NCI-H1417 (cell line): ENCODE measurements at places on chromosomes 12 and 14.
A peak's percentile ranks its signal among the peaks of the same experiment; 100 is the strongest.

GRCh38 chr14:64671591-64671990, 32.6 kb upstream of the PLEKHG3 start:
- peak; percentile 65 for DNase-seq

DNA sequence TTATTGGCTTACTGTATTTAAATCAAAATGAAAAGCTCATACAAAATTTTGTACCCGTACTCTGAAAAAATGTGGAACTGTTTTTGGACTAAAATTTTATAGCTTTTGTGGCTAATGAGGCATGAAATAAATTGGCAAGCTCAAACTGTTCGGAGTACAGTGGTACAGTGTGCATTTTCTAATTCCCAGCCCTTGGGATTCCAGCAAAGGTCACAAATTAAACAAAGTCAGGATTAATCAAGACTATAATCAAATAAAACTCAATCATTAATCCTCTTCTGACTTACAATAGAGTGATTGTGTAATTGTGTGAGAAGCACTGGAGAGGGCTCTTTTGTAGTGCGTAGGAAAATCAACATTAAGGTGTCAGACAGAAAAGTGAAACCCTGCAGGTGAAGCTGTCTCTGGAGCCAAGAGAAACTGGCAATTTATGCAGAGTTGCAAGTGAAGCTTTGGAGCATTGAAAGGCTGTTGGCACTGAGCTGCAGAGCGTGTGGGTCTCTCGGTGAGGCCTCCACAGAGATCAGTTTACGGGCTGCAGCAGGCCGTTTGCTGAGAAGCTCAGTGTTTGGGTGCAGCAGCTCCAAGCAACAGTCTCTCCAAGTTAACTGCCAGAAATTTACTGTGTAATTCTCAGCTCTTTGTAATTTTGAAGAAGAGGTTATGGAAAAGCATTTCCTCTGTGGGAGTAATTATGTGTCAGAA, 275.9 kb downstream of the FBXL14 start:
- peak; percentile 84 for DNase-seq

DNA sequence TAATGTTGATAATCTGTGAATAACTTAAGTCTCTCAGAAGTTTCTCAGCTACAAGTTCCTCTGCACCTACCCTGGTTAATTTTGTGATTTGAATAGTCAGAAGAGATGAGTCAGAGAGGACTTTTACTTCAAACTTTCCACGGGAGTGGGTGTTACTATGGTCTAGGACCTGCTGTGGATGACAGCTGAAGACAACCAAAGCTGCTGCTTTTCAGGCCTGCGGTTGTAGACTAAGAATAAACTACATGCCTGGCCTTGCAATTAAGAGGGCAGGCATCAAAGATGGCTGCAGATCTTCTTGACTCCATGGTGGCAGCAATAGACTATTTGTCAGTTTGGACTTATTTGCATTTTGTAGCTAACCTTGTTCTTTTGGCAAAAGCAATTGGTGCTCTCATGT, 227.1 kb upstream of the KRR1 start:
- no peak for DNase-seq

GRCh38 chr12:7269273-7269672, 34.6 kb upstream of the ACSM4 start:
- no peak for DNase-seq

- peak; percentile 66 for DNase-seq
Observed at GRCh38 chr14:56482310-56482911, 97.2 kb upstream of the TMEM260 start.

GRCh38 chr12:85325442-85325841, 45.4 kb downstream of the ALX1 start:
- peak; percentile 67 for DNase-seq

DNA sequence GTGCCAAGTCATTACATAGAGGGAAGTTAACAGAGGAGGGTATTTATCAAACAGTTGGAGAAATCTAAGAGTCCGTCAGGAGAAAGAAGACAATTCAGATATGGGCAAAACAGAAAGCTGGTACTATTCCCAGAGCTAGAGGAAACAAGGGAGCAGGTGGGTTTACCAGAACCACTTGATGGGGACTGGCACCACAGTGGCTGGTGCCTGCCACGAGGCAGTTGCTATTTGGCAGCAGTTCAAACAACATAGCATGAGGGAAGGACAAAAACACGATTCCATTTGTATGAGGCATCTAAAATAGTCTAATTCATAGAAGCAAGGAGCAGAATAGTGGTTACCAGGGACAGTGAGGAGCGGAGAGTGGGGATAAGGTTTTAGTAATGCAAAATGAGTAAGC, 24.6 kb upstream of the KLRD1 start:
- DNase-seq: no peak

GRCh38 chr14:81234278-81234677, 13.5 kb upstream of the GTF2A1 start:
- DNase-seq: peak; percentile 46

DNA sequence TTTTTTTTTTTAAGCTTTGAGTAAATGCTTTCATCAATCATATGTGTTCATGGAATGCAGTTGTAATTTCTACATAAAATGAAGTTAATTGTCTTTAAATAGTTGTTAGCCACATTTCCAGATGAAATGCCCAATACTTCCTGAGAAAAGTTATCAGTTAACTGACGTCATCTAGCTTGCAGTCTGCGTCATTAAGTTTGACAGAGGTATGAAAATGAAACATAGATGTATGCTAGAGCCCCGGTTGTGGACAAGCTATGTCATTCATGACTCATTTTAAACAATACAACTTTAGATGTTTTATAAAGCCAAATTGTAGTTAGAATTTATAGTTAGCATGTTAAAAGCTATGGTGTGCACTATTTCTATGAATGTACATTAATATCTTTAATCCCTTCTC, 90.7 kb downstream of the PLEKHA5 start:
- DNase-seq: no peak

- no peak for DNase-seq
Observed at GRCh38 chr14:37021390-37021789, 151.0 kb downstream of the SLC25A21 start.

DNA sequence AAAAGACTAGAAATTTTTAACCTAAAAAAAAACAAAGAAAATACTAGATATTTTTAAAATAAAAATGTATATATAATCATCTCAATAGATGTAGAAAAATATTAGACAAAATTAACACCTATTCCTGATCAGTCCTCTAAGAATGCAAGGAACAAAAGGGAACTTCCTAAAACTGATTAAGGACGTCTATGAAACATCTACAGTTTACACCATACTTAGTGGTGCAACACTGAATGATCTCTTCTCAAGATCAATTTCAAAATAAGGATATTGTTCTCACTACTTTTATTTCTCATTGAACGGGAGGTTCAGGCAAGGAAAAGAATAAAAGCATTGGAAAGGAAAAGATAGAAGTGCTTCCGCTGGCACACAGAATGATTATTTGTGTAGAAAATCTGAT, 16.0 kb downstream of the OLR1 start:
- no peak for DNase-seq

DNA sequence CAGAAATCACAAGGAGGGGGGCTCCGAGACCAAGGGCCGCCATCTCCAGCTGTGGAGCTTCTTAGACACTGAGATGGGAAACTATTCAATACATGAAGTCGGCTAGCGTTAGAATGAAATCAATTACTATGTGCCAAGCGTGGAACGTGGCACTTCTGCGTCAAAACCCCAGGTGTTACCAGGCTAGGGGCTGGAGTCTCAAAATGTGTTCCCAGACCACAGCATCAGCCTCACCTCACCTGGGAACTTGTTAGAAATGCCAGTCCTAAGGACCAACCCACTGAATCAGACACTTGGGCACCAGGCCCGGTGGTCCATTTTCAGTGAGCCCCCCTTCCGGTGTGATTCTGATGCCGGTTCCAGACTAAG, 5.0 kb upstream of the SETD1B start:
- no peak for DNase-seq

GRCh38 chr14:72715215-72715849, 178.6 kb downstream of the DPF3 start:
- DNase-seq: no peak
